ENCODE measurements at places on chromosomes 7 and 10. TPM values are rescaled to one million over a fixed set of nuclear protein-coding genes. Genes with fewer than 3 reads are reported as not detected.

The CLRN3 gene
- total RNA-seq: not detected

The FKBP6 gene
- total RNA-seq: not detected

The PDGFA gene
- total RNA-seq: 33.8 TPM

The POLL gene
- total RNA-seq: 18.8 TPM

The GNAT3 gene
- 0.22 TPM for total RNA-seq

The WNT8B gene
- not detected for total RNA-seq

The LRMDA gene
- 3.9 TPM for total RNA-seq

The TWIST1 gene
- 6.3 TPM for total RNA-seq

Measured in placental epithelial cell (primary cell).